ENCODE measurements at places on chromosomes 11 and 22.
A peak's percentile ranks its signal among the peaks of the same experiment; 100 is the strongest.

GRCh38 chr22:50261615-50262459, at the start of gene MAPK12:
MAPK12 (minus strand) TSS chr22:50261683; CDS start chr22:50261509, 174 bp downstream.
- no peak for DNase-seq

GRCh38 chr22:50507421-50507990, at the start of gene LMF2:
LMF2 (minus strand) TSS chr22:50507702; CDS start chr22:50507675, 27 bp downstream.
- DNase-seq = peak; percentile 94

GRCh38 chr11:22809893-22810292, 19.7 kb downstream of the SVIP start:
- no peak for DNase-seq

GRCh38 chr22:45882881-45883810, 93.8 kb downstream of the WNT7B start:
- DNase-seq = no peak
